Ureter (tissue), 1 donor: ENCODE measurements at places on chromosomes 1 and 21.

GRCh38 chr1:106954661-106955229, 101.7 kb upstream of the PRMT6 start:
- DNase-seq: no peak

GRCh38 chr1:161324020-161324419, 9.8 kb downstream of the SDHC start:
- DNase-seq: no peak

GRCh38 chr1:238960071-238960470, 426.3 kb upstream of the CHRM3 start:
- no peak for DNase-seq

- no peak for DNase-seq
Measured at GRCh38 chr1:171817511-171818265, 23.6 kb upstream of the DNM3 start.

- no peak for DNase-seq
Measured at GRCh38 chr1:201331166-201331565, 46.3 kb downstream of the TNNT2 start.

DNA sequence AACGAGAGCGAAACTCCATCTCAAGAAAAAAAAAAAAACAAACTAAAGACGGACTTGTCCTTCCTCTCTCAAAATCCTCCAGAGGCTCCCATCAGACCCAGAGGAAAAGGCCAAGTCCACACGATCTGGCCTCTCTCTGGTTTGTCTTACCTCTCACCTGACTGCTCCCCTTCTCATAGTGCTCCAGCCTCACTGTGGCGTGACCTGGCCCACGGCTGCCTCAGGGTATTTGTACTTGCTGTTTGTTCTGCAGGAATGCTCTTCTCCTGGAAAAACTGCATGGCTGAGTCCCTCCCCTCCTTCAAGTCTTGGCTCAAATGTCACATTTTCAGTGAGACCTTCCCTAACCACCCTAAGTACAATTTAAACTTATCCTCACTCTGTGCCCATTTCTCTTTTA, 8.0 kb upstream of the BRWD1 start:
- no peak for DNase-seq
